CD4-positive, alpha-beta T cell treated with Interleukin-4 for 4 hours (primary cell): ENCODE measurements at places on chromosomes 11 and 22.

- no peak for DNase-seq
Measured at GRCh38 chr11:35303596-35304385, 115.6 kb downstream of the SLC1A2 start.

GRCh38 chr22:19169947-19170318, 8.6 kb downstream of the SLC25A1 start:
- no peak for DNase-seq

DNA sequence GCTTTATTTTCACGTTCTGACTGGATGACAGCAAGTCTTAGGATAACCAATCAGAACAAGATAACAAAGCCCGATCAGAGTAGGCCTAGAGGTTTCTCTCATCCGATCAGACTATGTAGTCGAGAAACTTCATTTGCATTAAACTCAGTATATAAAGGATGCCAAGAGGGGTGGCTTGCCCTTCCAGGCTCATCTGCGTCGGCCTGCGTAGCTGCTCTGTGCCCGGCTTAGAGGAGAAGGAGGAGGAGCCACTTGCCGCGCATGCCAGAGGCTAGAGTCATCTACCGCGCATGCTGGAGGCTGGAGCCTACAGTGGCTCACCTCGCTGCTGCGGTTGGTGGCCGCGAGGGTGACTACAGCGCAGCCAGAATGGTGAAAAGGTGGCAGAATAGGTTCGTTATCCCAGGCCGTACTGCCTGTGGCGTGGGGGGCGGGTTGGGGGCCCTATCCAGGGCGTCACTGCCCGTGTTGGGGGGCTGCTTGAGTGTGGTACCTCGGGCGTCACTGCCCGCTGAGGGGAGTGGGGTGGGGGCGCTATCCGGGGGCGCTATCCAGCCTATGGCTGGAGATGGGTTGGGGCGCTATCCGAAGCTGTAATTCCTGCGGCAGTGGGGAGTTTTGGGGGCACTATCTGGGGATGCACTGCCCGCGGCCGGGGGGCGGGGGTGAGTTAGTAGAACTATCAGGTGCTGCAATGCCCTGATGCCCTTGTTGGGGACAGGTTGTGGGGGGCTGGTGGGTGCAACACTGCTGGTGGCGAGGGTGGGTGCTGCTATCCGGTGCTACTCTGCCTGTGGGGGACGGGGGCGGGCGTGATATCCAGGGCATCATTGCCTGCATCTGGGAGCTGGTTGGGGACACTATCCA, at the start of gene RFPL2:
TSS of gene RFPL2 (minus strand) at position 218 of the 867 bp plus-strand sequence. CDS start 2,622 bp downstream, outside the sequence.
- DNase-seq: peak; percentile 48

DNA sequence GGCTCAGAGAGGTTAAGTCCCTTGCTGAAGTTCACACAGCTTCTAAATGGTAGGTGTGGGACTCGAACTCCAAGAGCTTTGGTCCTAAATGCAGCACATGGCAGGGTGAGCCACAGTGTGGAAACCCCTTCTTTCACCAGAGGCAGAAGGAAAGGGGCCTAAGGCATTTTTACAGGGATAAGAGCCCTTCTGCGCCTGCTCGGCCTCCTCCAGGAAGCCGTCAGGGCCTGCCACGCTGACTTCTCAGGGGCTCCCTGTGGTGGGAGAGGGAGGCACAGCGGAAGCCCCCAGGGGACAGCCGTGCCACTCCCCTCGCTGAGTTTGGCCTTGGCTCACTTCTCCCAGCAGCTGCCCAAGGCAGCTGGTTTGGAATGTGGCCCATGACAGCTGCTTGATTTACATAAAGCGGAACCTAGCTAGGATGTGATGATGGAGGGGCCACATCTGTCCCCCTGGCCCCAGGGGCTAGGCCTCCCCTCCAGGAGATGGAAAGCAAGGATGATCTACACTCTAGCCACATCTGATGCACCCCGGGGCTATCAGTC, 35.4 kb downstream of the CD82 start:
- DNase-seq: no peak

DNA sequence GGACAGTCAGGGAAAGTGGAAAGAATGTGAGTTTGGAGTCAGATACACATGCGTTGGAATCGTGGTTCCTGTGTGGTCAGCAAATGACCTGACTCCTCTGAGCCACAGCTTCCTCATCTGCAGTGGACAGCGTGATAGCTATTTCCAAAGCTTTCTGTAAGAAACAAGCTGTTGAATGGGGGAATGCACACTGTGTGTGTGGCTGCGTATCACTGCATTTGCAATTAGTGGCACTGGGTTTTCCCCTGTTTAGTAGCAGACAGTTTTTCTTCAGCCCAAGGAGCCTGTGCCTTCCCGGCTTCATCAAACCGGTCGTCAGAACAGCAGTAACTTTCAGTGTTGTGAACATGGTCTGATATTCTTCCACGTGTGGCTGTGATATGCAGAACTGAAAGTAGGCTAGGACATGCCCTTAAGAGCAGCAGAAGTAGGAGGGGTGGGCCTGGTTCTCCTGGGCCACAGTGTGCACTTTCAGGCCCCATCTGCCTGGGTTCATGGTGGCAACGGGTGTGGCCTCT, 121.5 kb downstream of the RRAS2 start:
- DNase-seq: peak; percentile 3

GRCh38 chr11:94103471-94103870, 25.2 kb upstream of the PANX1 start:
- no peak for DNase-seq

DNA sequence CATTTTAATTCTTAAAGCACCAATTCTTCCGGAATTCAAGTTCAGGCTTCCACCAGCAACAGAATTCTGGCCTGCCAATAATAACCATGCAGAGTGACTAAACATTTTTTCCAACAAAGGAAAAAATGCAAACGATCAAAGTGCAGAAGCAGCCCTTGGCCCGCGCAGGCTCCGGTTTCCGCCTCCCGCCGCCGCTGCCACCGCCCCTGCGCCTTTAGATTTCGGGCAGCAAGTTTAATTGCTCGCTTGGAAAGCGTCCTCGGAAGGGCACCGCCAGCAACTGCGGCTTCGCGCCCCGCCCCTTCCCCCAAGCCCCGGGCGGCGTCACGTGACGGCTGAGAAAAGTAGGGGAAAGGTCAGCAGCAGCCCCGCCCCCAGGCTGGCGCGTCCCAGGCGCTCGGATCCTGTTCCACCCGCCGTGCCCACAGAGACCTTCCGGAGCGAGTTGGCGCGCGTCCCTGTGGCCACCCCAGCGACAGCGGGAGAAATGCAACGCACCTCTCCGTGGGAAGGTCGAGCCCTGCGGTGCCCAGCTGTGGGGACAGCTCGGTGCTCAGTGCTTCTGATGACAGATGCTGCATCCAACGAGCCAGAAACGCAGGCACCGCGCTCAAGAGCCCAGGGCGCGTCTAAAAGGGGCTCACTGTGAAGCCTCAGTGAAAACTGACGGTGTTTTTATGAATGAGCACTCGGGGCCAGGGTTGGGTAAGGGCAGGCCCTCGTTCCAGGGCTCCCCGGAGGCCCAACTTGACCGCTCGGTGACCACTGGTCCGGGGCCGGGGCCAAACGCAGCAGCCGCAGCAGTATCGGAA, 2.5 kb downstream of the CPT1A start:
- DNase-seq: peak; percentile 92

- no peak for DNase-seq
Measured at GRCh38 chr22:49647627-49648026, 180.0 kb downstream of the BRD1 start.

GRCh38 chr11:70471254-70471653, 72.9 kb downstream of the CTTN start:
- DNase-seq: peak; percentile 3
